ENCODE measurements at places on chromosomes 3 and 15.

- DNase-seq: no peak
Measured at GRCh38 chr15:39270221-39270855, 310.5 kb upstream of the THBS1 start.

- no peak for DNase-seq
Measured at GRCh38 chr3:34504775-34505174, 706.3 kb downstream of the PDCD6IP start.

- DNase-seq: no peak
Measured at GRCh38 chr3:149604125-149604875, 53.5 kb downstream of the WWTR1 start.

DNA sequence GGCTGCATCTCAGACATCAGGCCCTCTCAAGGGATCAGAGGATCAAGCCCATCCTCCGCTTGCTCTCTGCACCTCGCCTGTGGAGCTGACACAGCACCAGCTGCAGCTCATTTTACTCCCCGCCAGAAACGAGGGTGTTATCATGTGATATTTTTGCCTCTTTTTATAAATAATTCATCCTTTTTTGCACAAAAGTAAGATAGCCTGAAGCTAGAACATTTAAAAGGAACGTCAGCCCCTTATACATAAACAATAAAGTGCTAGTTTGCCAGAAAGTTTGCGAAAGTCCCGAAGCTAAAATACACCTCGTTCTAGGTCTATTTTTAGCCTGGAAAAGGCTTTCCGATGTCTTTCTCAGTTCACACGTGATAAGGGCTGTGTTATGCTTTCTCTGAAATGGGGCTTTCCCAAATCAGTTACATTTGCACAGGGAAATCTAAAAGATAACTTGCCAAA, 9.6 kb upstream of the FAM174B start:
- no peak for DNase-seq

DNA sequence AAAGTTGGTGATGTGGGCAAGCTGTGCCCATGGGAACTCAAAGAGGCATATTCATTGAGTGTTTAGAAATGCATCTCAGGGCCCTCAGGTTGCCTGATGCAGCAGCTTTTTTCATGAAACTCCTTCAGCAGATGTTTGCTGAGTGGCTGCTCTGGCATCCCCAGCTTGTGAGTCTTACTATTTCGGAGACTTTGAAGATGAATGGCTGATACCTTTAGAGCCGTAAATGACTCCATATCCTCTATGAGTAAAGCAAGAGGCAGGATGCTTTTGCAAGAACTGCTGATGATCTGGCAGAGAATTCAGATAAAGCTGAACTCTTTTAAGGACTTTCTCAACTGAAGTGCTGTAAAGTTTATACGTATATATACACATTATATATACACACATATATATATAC, 384.3 kb downstream of the CACNA2D3 start:
- DNase-seq: no peak

DNA sequence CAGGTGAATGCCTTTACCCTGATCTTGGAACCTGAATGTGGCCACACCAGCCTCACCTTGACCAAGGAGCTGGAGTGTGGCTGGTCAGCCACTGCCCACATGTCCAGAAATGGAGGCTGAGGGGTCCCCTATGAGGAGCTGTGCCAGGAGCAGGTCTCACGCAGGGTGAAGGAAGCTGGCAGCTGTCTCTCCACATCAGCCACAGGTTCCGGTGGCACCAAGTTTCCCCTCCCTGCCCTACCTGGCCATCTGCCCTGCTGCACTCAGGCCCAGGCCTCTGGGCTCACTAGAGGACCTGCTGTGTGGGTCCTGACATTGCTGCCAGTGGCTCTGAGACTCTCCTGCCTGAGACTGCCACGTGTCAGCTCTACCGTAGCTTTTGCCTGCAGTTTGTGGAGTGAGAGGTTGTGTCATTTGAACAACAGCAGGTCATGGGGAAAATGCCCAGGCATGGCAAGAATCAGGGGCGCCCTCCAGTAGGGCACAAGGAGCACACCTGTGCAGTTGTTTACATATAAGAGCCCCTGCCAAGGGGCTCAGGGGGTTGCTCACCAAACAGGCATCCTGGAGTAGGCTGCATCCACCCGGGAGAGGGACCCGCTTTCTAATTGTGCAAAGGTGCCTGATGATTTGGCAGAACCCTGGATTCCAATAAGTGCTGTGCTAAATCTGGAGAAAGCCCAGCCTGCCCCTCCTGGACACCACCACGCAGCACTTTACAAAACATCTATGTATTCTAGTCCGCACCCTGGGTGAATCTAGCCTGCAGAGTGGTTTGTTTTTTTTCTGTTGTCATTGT, 258.5 kb upstream of the TLE3 start:
- no peak for DNase-seq

DNA sequence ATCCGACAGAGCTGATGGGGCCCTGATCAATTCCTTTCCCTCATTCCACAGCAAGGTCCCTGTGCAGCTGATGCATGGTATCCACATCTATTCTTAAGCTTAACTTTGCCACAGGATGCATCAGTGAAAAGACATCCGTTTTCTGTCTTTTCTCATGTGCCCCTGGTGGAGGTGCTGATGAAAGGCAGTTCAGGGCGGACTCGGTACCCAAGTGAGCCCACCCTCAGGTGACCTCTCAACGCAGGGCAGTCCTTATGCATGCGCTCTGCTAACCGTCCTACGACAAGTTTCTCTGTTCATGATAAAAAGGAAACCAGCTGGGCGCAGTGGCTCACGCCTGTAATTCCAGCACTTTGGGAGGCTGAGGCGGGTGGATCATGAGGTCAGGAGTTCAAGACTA, 251.4 kb downstream of the ADAMTS17 start:
- DNase-seq: no peak

- DNase-seq: no peak
Measured at GRCh38 chr3:162366166-162366766, 869.7 kb downstream of the OTOL1 start.

DNA sequence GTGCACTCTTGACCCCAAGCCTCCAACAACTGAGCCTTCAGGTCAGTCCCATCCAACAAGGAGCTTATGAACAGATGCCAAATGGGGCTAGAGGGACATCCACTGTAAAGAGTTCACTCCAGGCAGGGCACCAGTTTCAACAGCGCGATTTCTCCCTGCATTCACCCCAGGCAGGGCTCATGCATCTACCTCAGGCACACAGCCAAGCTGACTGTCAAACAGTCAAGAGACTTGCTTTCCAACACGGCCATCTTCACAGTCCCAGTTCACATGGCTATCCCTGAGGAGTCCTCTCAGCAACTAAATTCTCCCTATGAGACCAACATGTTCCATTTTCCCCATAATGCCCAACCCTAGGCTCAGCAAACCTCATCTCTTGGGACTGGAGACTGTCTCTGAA, 17.7 kb downstream of the SLC25A20 start:
- DNase-seq: no peak

DNA sequence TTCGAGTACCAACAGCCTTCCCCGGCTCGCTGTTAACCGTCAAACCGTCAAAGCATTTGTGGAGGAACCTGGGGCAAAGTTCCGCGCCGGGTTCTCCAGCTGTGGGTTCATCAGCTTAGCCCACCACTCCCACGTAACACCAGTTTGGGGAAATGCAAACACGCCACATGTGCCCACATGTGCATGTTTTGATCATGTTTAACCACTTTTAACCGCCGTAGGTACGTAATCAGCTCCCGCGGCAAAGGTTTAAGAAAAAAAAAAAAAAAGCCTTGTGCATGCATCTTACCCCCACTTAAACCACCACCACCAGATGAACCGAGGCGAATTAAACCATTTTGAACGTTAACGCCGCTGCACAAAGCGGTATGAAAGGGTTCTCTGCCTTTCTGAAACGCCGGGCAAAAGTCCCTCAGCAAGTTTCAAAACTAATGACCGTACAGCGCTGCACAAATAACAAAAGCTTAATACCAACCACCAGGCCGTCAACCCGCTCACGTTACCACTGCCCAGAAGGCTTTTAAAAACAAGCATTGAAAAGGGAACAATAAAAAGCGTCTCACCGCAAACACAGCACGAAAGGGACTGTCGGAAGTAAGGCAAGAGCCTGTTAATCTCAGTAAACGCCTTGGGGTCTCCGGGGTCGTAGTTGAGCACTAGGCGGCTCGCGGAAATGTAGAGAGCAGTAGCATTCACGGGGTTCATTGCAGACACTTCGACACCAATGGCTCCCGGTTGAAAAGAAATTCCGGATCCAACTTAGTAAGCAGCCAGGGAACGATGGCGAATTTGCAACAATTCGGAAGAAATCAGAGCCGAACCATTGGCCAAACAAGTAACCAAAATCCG, 1.5 kb downstream of the MSL2 start:
- peak; percentile 25 for DNase-seq

- DNase-seq: no peak
Measured at GRCh38 chr3:160544844-160545503, 20.4 kb downstream of the KPNA4 start.

DNA sequence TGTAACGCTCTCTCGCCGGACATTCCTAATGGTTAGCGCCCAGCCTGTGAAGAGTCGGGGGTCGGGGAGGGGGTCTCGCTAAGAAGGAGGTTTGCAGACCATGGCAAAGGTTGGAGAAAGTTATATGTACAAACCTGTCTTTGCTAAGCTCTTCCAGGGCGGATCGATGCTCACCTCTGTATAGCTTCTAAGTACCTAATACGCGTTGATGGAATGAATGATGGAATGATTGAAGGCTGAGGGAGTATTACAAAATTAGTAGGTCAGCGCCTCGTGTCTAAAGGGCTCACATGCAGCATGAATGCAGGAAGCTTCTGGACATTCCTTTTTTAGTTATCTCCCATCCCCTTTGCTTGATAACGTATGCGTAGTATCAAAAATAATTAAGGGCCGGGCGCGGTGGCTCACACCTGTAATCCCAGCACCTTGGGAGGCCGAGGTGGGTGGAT, 305 bp upstream of the KPNA1 start:
- DNase-seq: no peak

GRCh38 chr3:192331749-192332385, 395.5 kb downstream of the FGF12 start:
- no peak for DNase-seq

GRCh38 chr3:54845551-54845950, 82.3 kb downstream of the LRTM1 start:
- no peak for DNase-seq

DNA sequence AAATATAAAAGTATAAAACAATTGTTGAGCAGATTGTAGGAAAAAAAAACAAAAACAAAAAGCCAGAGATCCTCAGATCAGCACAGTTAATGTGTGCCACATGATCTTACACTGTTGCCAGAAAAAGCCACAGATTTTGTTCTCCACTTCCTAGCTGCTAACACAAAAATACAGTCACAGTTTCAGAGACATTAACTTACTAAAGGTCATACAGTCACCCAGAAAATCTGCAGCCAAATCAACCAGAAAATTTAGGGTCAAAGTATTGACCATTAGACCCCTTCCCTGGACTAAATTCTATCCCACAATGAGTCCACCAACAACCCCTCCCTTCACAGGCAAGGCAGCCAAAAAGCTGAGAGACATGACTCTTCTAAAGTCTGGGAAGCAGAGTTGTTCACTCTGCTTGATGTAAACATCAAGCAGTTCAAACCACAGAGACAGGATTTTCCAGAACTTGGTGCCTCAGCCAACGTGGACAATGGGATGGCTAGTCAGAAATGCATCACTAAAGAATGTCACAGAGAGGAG, 59.1 kb downstream of the SST start:
- no peak for DNase-seq

- no peak for DNase-seq
Measured at GRCh38 chr3:69762768-69763229, 23.5 kb downstream of the MITF start.

- no peak for DNase-seq
Measured at GRCh38 chr15:83320404-83320803, 35.9 kb upstream of the BNC1 start.

DNA sequence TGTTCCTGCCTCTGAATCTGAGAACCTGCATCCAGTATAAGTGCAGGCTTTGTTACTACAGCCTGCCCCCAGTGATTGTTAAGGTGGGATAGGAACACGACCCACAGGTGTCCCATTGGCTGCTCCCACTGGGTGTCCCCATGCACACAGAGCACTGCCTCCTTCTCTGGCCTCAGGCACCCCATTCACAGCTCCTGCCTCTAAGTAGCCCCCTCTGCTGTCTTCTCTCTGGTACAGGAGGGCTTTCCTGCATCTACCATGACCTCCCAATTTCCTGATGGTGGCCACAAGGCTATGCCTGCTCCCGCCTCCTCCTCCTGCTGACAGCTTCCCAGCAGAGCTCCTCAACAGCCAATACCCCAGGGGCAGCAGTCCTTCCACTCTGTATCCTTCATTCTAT, 238.6 kb upstream of the TMC3 start:
- no peak for DNase-seq

DNA sequence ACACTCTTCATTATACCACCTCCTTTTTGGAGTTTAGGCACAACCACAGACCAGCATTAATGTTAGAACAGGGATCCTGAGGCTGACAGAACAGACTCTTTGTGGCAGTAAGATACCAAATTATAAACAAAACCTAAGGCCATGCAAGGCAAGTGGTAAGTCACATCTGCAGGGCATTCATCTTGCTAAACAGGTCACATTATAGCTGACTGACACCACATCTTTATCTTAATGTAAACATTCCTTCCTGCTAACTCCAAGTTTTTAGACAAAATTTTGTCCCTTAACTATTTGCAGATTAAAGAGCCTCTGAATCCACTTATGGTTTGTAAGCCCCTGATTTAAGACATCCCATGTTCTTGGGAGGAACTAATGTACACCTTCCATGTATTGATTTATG, 500.6 kb downstream of the PYDC2 start:
- no peak for DNase-seq

GRCh38 chr15:43048935-43049334, 56.9 kb downstream of the UBR1 start:
- no peak for DNase-seq

DNA sequence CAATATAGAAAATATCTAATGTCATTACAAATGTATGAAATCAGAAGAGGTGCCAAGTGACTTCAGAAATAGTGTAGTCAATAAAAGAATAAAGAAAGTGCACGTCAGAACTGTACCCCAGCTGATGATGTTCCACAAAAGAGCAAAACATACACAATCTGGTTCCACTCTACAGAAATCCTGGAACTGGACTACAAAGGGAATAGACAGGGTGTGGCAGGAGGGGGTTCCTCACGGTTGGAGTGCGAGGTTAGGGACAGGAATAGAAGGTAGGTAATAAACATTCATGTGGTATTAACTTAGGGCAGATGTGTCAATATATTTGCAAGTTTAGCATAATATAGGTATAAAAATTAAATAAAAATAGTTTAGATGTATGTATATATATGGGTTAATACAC, 103.3 kb upstream of the GOLGA6L6 start:
- DNase-seq: no peak

- no peak for DNase-seq
Measured at GRCh38 chr3:77460326-77460725, 420.4 kb downstream of the ROBO2 start.

- no peak for DNase-seq
Measured at GRCh38 chr3:168490981-168491380, 395.3 kb upstream of the GOLIM4 start.

GRCh38 chr3:44045476-44046275, 196.0 kb upstream of the TOPAZ1 start:
- no peak for DNase-seq

- DNase-seq: peak; percentile 57
Measured at GRCh38 chr15:73849641-73850040, 23.7 kb upstream of the TBC1D21 start.

GRCh38 chr15:60520825-60521368, 42.0 kb upstream of the ICE2 start:
- peak; percentile 70 for DNase-seq

GRCh38 chr3:184096811-184097383, at the start of gene HTR3E:
HTR3E (plus strand) TSS chr3:184097064; CDS start chr3:184097530, 466 bp downstream.
- DNase-seq: no peak

GRCh38 chr3:52345521-52346109, 29.5 kb downstream of the DNAH1 start:
- no peak for DNase-seq

Measured in lower leg skin (tissue), 4 donors.